ENCODE measurements at places on chromosomes 4 and X.

- DNase-seq: peak; percentile 6
Measured at GRCh38 chr4:104206784-104207183, 287.9 kb downstream of the CXXC4 start.

DNA sequence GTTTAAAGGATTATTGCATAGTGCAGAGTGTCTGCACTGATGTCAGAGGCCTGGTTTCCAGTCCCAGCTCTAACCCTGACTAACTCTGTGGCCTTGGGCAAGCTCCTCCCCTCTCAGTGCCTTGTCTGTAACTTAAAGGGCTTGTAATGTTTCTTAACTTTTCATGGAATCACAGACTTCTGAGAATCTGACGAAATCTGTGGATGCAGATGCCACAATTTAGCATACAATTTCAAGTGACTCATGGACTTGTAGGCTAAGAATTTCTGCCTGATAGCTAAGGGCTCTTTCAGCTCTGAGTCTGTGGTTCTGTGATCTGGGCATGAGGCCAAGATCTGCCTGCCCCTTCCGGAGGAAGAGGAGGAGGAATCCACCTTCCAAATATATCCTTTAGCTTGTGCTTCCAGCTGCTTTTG is 236.9 kb downstream of the AR start:
- DNase-seq: no peak

DNA sequence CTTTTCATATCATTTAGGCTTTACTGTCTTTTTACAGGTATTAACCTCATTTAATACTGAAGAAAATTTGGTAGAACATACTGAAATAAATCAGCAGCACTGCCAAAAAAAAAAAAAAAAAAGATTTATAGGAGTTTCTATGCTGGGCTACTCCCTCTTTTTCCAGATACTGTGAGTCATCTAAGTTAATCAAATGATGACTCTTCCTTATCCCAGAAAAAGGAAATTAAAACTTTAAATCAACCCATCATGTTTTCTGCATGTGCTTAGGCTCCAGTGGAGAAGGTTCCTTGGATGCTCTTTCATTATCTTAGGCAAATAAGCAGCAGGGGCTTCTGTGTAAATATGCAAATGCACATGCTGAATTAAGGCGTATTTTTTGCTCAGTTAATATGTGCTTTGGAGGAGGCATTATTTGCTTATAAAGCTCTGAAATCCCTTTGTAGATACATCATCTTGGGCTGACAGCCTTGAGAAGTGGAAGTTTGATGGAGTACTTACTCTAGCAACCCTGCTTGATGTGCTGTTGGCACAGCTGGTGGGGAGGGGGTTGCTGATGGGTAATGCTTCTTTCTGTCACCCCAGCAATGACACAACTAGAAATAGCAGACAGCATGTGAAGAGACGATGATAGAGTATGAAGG is 136.1 kb downstream of the C4orf33 start:
- peak; percentile 13 for DNase-seq

- DNase-seq: no peak
Measured at GRCh38 chr4:55762819-55763218, 56.8 kb upstream of the EXOC1L start.

DNA sequence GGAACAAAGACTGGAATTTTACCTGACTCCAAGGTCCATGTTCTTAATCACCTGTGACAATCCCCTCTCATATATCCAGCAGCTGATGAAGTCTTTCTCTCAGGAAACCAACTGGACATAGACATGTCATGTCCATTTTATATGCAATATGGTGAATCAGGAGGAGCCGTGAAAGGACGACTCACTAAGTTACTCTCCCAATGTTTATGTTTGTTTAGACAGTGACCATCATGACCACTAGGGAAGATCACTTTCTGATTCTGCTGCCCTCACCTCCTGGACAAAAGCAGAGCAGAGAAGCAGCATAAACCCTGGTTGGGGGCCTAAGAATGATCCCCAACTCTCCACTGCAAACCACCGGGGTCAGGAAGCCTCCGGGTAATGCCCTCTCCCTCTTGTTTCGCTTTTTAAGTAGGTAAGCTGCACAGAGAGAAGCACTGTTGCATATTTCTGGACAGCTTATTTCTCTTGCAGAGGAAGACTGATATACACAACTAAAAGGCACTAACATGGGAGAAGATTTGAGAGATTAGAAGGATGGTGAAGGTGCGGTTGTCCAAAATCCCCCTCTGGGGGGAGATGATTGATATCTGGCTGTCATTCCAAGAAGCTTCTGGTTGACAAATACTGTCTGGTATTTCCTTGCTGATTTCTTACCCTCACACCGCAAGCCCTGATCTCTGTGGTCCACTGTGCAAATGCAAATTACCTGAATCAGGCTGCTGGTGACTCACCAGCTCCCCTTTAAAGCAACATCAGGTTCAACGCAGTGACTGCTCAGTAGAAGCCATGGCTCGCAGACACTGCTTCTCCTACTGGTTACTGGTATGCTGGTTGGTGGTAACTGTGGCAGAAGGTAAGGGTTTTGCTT is at the start of gene ODAPH:
Gene ODAPH, plus strand, starts transcription at position 773 of the 871 bp plus-strand sequence. Its CDS starts 17 bp downstream, at position 790.
- DNase-seq: no peak

- DNase-seq: no peak
Measured at GRCh38 chrX:2484721-2485648, 15.8 kb downstream of the DHRSX start.

GRCh38 chrX:78658845-78659744 is at the start of gene RTL3:
TSS of gene RTL3 (minus strand) at chrX:78659328. CDS start at chrX:78658420, 908 bp downstream.
- DNase-seq: no peak

Measured in NCI-H2081 (cell line).